AG09309 (cell line): ENCODE measurements at places on chromosomes 5 and 9.

DNA sequence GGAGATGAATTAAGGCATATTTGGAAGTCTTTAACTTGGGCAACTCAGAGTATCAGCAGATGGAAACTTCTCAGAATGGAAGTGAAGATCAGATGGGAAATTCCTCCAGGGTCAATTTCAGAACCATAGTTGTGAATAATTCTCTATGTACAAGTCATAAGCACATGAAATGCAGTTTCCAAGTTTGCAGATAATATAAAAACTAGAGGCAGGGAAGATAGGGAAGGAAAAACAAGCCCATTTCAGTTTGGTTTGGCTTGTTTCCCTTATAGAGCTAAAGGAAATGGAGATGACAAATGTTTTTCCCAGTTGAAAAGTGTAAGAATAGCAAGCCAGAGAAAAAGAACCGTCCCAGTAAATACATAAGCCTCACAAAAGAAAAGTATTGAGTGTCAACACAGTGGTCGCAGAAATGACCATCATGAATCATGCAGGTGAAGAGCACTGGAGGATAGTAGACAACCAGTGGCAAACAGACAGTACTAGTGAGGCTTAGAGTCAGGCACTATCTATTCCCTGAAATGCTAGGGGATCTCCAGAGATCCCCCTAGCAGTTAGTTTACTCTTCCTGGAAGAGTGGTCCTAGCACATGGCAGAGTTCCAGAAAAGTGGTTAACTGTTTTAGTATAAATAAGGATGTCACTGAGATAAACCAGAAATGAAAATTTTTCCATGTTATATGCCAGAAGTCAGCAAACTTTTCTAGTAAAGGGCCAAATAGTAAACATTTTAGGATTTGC lies 245.9 kb downstream of the SAXO1 start:
- no peak for DNase-seq

DNA sequence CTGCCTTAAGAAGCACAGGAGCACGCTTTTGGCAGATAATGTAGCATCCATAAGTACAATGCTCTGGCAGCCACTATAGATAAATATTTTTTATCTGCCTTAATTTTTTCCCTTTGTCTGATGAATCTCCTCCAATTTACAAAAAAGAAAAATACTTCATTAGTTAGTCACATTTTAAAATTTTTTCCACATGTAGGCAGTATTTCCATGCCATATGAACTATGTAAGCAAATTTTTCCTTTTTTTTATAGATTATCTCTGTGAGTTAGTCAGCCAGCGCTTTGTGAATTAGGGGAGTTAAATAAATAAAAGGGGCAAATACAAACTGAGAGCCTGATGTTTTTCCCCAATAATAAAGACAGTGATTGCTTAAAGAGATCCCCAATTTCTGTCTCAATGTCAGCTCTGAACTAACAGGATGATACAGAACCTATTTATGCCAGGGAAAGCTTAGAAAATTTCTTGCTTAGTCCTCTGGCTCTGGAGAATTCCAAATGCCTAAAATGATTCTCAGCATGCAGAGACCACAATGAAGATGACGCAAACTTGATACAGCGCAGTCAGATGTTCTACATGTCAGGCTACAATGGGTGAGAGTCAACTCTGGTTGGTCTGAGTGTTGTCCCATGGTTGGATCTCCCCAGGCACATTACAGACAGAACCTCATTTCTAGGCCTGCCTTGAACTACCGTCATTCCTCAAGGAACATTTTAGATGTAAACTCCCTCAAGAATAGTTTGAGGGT lies 390.4 kb upstream of the CDH6 start:
- no peak for DNase-seq

DNA sequence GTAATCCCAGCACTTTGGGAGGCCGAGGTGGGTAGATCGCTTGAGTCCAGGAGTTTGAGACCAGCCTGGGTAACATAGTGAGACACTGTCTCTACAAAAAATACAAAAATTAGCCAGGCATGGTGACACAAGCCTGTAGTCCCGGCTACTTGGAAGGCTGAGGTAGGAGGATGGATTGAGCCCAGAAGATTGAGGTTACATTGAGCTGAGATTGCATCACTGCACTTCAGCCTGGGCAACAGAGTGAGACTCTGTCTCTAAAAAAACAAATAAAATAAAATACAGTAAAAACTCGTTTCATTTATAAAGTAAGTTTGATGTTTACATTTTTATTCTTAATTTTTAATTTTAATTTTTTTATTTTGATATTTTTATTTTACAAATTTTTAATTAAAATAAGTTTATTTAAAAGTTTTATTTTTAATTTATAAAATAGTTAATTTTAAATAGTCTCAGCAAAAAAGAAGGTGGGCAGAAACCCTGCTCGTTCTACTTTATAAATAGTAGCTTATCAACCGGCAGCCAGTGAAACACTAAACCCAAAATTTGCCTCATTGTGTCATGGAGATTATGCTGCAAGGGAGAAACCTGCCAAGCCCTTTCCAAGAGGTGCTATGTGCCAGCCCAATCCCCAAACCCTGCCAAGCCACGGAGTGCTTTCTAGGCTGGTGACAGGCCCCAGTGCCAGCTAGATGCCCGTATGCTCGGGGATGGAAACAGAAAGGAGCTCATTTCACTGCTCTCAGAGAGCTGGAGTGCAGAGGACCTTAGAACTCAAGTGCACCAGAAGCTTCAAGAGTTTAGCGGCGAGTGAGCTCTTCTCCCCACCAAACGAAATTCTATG lies 38.9 kb downstream of the SERINC5 start:
- no peak for DNase-seq

DNA sequence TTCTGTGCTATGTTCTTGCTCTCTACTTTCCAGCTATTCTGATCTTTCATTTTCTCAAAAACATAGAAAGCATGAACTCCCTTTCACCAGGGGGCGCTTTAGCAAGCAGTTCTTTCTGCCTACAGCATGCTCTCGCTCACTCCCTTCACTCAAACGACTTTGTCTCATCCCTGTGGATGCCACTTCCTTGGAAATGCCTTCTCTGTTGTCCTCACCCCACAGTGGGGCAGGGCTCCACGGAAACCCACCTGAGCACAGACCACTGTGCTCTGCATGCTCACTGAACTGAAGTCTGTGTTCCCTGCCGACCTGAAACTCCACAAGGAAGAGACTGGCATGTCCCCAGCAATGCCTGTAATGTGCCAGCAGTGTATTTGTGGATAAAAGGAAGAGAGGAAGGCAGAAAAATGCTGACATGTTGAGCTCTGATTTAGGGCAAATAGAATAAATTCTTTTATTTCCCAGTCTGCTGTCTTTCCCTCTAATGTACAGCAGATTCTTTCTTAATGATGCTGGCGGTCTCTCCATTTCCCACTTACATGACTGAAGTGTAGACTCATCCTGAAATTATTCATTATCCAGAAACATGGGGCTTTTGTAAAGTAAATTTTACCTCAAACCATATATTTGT lies 4.9 kb upstream of the ROR2 start:
- DNase-seq, result no peak

- no peak for DNase-seq
These were observed 26.2 kb upstream of the LMX1B start for GRCh38 chr9:126587187-126588185.

GRCh38 chr5:176606032-176606431 lies 3.9 kb downstream of the GPRIN1 start:
- no peak for DNase-seq

DNA sequence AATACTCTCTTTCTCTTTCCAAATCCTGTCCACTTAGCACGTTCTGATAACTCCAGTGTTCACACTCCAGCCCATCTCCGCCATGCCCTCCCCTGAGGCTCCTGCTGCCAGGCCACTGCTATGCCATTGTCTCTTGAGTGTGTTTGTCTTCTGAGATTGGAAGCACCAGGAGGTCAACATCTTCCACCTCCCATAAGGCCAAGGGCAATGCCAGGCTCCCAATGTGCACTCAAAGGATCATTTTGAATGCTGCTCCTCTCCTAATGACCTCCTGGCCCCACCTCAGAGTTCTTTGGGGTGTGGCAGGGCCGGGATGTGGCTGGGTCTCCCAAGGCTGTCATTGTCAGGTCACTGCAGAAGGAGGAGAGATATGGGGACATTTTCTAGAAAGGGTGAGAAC lies 19.5 kb downstream of the IGIP start:
- DNase-seq, result no peak

GRCh38 chr5:149677731-149678130 lies 52.4 kb upstream of the PPARGC1B start:
- no peak for DNase-seq

GRCh38 chr5:118257066-118257465 lies 731.3 kb downstream of the DTWD2 start:
- no peak for DNase-seq

GRCh38 chr9:110555551-110556331 lies 23.8 kb downstream of the SVEP1 start:
- peak; percentile 80 for DNase-seq

- DNase-seq, result no peak
These were observed 7.1 kb downstream of the DPP7 start for GRCh38 chr9:137107312-137107921.

GRCh38 chr5:60814498-60814897 lies 29.6 kb downstream of the ELOVL7 start:
- no peak for DNase-seq

DNA sequence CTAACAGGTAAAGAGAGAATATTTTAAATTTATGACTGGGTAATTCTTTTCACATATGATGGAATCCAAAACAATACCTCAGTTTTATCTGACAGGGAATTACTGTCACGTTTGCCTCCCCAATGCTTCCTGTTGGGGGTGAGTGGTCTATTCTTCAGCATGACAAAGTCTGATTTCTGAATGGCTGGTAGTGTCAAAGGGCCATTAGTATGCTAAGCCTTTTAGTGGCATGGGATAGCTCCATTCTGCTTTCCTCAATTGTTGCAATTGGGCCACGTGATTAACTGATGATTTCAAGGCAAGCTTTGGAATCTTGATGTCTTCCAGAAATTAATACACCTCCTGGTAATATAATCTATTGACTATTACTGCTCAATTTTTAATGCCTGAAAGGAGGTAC lies 14.7 kb upstream of the NDUFS4 start:
- no peak for DNase-seq

GRCh38 chr9:3517377-3518048 lies 8.3 kb downstream of the RFX3 start:
- DNase-seq, result peak; percentile 31
